ENCODE measurements at places on chromosomes 4 and X. TPM values are rescaled to one million over a fixed set of nuclear protein-coding genes. Genes with fewer than 3 reads are reported as not detected.

Gene HS3ST1
- 0.22 TPM for total RNA-seq

Gene SPANXN3
- total RNA-seq: not detected

Gene ADH7
- total RNA-seq: not detected

Gene TMEM31
- 0.43 TPM for total RNA-seq

Gene CYSLTR1
- not detected for total RNA-seq

Gene ZDHHC9
- total RNA-seq: 66.7 TPM

Measured in astrocyte (in vitro differentiated cells and primary cell).